ENCODE measurements at places on chromosomes 2 and 18. TPM values are rescaled to one million over a fixed set of nuclear protein-coding genes. Genes with fewer than 3 reads are reported as not detected.

GRCh38 chr2:217886720-217887309, 116.0 kb downstream of the TNS1 start:
- H3K27ac ChIP-seq = no peak overlapping the region
- peaks cover 63% of the 10 kb centered on the region for H3K36me3 ChIP-seq

GRCh38 chr2:43605079-43605655, 9.3 kb upstream of the THADA start:
- H3K36me3 ChIP-seq = no peaks in the 10 kb centered on the region
- no peaks in the 10 kb centered on the region for H3K4me1 ChIP-seq
- no peak overlapping the region for H3K4me3 ChIP-seq
- no peaks in the 10 kb centered on the region for H3K27me3 ChIP-seq
- DNase-seq = peak; percentile 39
- no peak overlapping the region for H3K27ac ChIP-seq

Gene ALPI
- not detected for total RNA-seq

- peaks cover 7% of the 10 kb centered on the region for H3K27me3 ChIP-seq
- DNase-seq = no peak
- H3K4me1 ChIP-seq = peaks cover 11% of the 10 kb centered on the region
Observed at GRCh38 chr2:96507957-96508520, 2.9 kb upstream of the NEURL3 start.

Gene TGFA
- 0.55 TPM for total RNA-seq

GRCh38 chr18:45408218-45408617, 207.1 kb upstream of the SLC14A2 start:
- peak; percentile 63 for DNase-seq
- no peaks in the 10 kb centered on the region for H3K36me3 ChIP-seq
- peaks cover 4% of the 10 kb centered on the region for H3K4me1 ChIP-seq
- no peak overlapping the region for H3K4me3 ChIP-seq
- no peaks in the 10 kb centered on the region for H3K27me3 ChIP-seq

GRCh38 chr2:9946076-9946475, 5.4 kb upstream of the GRHL1 start:
- no peak overlapping the region for H3K4me3 ChIP-seq
- H3K27ac ChIP-seq = no peak overlapping the region
- no peaks in the 10 kb centered on the region for H3K36me3 ChIP-seq
- no peak for DNase-seq
- peaks cover 12% of the 10 kb centered on the region for H3K4me1 ChIP-seq

DNA sequence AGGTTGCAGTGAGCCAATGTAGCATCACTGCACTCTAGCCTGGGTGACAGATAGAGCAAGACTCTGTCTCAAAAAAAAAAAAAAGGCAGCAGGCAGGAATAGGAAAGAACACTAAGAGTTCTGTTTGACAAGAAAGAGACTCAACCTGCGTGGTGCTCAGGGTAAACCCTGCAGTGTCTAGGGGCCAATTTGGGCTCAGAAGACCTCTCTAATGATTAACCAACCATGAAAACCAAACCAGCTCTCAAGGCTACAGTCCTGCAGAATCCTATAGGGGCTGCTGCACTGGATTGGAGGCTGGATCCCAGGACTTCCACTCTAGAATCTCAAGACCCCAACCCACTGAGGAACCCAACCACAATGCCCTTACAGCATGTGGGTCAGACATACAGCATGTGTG, 2.4 kb downstream of the TRABD2A start:
- no peak overlapping the region for H3K27ac ChIP-seq
- peaks cover 21% of the 10 kb centered on the region for H3K4me1 ChIP-seq
- H3K36me3 ChIP-seq = no peaks in the 10 kb centered on the region
- H3K27me3 ChIP-seq = peaks cover 30% of the 10 kb centered on the region
- DNase-seq = no peak

Gene KCNG3
- total RNA-seq = 0.14 TPM

DNA sequence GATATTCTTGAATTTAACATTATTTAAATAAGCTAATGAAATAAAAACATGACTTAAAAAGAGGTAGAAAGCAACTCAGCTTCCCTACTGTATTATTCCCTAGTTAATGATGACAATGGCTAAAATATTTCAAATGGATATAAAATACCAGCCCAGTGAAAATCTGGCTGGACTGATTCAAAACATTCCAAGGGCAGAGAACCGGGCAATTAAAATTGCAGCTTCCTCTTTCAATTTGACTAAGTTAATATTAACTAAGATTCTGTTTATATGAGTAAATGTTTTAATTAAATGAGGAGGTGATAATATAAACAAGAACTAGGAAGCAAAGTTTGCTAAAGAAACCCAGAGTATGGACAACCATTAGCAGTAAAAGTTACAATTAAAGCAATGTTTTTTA, 65.6 kb downstream of the RAPH1 start:
- no peak for DNase-seq
- H3K4me3 ChIP-seq = no peak overlapping the region
- H3K36me3 ChIP-seq = peaks cover 8% of the 10 kb centered on the region

GRCh38 chr2:105287692-105288091, 41.8 kb downstream of the TGFBRAP1 start:
- H3K4me1 ChIP-seq = no peaks in the 10 kb centered on the region
- H3K27ac ChIP-seq = no peak overlapping the region
- H3K4me3 ChIP-seq = no peak overlapping the region

Gene LOXL3
- 17.6 TPM for total RNA-seq

DNA sequence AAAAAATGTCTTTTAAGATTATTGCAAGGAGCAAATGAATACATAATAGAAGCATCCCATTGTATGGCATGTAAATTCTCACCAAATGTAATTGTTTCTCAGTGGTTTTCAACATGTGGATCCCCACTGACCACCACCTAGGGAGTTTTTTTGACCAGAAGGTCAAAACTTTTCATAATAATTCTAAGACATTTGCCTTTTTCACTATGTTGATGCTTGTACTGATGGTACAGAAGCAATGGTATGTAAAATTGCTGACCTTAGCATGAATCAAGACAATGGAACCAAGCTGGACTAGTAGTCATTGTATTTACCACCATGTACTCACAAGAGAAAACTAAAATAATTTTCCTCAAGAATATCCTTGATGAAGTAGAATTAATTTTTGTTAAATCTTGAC, 36.8 kb downstream of the RAB10 start:
- no peak overlapping the region for H3K27ac ChIP-seq
- H3K4me3 ChIP-seq = no peak overlapping the region
- H3K4me1 ChIP-seq = peaks cover 12% of the 10 kb centered on the region
- H3K27me3 ChIP-seq = no peaks in the 10 kb centered on the region

- no peak overlapping the region for H3K4me3 ChIP-seq
- no peaks in the 10 kb centered on the region for H3K27me3 ChIP-seq
- peaks cover 27% of the 10 kb centered on the region for H3K36me3 ChIP-seq
- peak overlapping the region; percentile 84 for H3K27ac ChIP-seq
Observed at GRCh38 chr2:33298233-33298632, 178.2 kb upstream of the RASGRP3 start.

Gene MARCO
- total RNA-seq = not detected

DNA sequence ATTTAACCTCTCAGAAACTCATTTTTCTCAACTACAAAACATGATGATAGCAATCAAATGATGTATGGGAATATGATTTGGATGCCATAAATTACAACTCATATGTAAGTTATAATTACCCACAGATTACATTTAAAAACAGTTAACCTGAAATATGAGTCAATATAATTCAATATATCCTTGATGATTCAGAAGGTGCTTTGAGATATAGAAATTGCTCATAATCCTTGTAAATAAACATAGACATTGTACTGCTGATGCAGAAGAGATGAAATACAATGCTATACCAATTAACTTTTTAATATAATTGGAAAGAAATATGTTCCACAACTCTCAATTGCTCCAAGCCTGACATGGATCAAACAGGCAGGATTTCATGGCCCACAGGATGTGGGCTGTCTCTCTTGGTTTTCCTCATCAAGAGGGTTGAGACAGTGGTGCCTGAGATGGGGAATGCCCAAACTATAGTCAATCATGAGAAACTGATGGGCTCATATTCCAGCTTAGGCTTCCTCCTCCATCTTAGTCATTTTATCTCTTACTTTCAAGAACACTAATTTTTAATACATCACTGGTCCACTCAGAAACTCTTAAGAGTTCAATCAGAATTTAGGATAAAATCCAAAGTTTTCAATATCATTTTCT, 49.4 kb downstream of the NCKAP5 start:
- DNase-seq = no peak
- H3K27ac ChIP-seq = no peak overlapping the region
- H3K4me3 ChIP-seq = no peak overlapping the region

- no peaks in the 10 kb centered on the region for H3K27me3 ChIP-seq
- no peaks in the 10 kb centered on the region for H3K36me3 ChIP-seq
- H3K4me1 ChIP-seq = peaks cover 45% of the 10 kb centered on the region
- peak overlapping the region; percentile 98 for H3K27ac ChIP-seq
- peak; percentile 97 for DNase-seq
Observed at GRCh38 chr18:3603421-3604234, 153.7 kb downstream of the TGIF1 start.

Gene CRYGC
- total RNA-seq = not detected

DNA sequence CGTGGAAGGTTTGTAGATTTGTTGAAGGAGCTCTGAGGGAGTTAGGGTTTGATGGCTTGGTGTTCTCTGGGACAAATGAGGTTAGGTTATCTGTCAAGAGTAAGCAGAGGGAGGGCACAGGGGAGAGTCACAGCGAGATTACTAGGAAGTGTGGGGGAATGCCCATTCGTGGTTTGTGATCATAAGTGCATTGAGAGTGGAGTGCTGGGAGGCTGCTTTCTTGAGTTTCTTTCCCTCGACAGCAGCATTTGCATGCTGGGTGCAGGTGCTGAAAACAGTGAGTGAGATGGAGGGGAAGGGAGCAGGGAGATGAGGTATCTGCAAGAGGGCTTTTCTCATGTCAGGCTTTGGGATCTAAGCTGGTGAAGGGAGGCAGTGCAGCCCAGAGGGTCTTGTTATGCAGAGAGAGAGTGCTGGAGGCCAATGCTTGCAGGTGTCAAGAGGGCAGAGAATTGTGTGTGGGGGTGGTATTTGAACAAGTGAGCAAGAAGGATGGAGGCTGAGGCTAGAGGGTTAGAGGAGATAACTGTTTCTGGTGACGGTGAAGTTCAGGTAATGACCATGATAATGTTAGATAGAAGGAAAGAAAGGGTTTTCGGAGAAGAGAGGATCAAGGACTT, 8.8 kb downstream of the RALB start:
- no peak overlapping the region for H3K4me3 ChIP-seq
- no peaks in the 10 kb centered on the region for H3K27me3 ChIP-seq
- no peak for DNase-seq
- no peak overlapping the region for H3K27ac ChIP-seq
- H3K4me1 ChIP-seq = peaks cover 12% of the 10 kb centered on the region

Gene KYNU
- total RNA-seq = 0.72 TPM

Gene PSD4
- 2.6 TPM for total RNA-seq

- peaks cover 7% of the 10 kb centered on the region for H3K4me1 ChIP-seq
- peaks cover 6% of the 10 kb centered on the region for H3K36me3 ChIP-seq
- no peaks in the 10 kb centered on the region for H3K27me3 ChIP-seq
- H3K4me3 ChIP-seq = no peak overlapping the region
- H3K27ac ChIP-seq = no peak overlapping the region
- DNase-seq = no peak
Observed at GRCh38 chr2:230742781-230743180, 30.1 kb downstream of the CAB39 start.

- no peaks in the 10 kb centered on the region for H3K36me3 ChIP-seq
- no peaks in the 10 kb centered on the region for H3K27me3 ChIP-seq
- H3K4me3 ChIP-seq = no peak overlapping the region
- no peak overlapping the region for H3K27ac ChIP-seq
- no peak for DNase-seq
Observed at GRCh38 chr2:194155431-194155830, 1501.6 kb upstream of the SLC39A10 start.

DNA sequence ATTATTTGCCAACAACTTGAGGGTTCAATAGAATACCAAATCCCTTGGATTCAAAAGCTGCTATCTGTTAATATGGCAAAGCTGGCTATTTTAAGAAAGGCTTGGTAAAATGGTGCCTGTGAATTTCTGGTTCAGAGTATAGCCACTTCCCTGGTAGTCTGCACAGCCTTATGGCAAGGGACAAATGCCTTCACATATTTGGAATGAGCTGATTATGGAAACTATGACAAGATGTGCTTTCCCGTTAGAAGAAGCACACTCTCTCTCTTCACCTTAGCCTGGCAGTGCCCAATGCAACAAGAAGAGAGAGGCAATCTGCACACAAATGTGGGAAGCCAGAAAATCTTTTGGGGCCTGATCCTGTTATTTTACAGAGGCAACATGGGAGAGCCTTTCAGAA, 47.5 kb upstream of the MAP3K20 start:
- H3K27ac ChIP-seq = no peak overlapping the region
- no peak for DNase-seq
- H3K36me3 ChIP-seq = no peaks in the 10 kb centered on the region
- H3K27me3 ChIP-seq = no peaks in the 10 kb centered on the region
- no peak overlapping the region for H3K4me3 ChIP-seq
- no peaks in the 10 kb centered on the region for H3K4me1 ChIP-seq

Gene GRB14
- total RNA-seq = 8.6 TPM

Gene EPB41L3
- 92.3 TPM for total RNA-seq

Gene CAVIN2
- total RNA-seq = 2.8 TPM

Gene PAIP2B
- total RNA-seq = 1.7 TPM

Gene COL4A3
- not detected for total RNA-seq

DNA sequence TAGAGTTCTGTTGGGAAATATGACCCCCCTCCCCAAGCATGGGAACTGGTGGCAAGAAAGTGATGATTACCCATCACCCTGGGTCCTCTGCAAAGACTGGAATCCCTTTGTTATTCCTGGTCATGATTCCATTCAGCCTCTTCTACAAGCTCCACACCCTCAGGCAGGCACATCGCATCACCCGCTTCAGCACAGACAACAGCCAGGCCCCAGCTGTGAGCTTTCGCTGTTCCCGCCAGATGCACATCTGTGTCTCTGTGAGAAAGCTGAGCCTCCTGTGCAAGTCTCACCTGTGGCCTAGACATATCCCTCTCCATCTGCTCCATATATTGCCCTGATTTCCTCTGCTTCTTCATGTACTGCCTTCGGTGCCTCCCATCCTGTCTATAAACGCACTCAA, 368.0 kb upstream of the RAB6C start:
- H3K27me3 ChIP-seq = no peaks in the 10 kb centered on the region
- no peak overlapping the region for H3K27ac ChIP-seq
- no peak overlapping the region for H3K4me3 ChIP-seq
- no peaks in the 10 kb centered on the region for H3K4me1 ChIP-seq
- no peaks in the 10 kb centered on the region for H3K36me3 ChIP-seq

DNA sequence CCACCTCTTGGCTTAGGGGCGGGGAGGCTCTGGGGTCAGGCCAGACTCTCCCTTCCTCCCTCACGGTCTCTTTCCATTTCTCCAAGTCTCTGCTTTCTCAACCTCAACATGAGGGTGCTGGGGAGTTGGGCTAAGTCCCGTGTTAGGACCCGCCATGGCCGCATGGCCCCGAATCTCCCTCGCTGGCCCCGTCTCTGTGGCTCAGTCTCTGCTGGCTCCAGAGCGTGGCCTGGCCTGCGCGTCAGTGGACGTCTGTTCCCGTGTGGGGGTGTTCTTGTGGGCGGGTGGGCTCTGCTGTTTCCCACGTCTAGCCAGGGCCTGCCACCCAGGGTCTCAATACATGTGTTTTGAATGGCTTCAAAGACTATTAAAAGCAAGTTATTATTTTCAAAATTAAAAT, 12.4 kb downstream of the ALLC start:
- no peaks in the 10 kb centered on the region for H3K4me1 ChIP-seq
- no peak for DNase-seq
- no peak overlapping the region for H3K4me3 ChIP-seq
- no peak overlapping the region for H3K27ac ChIP-seq
- H3K27me3 ChIP-seq = no peaks in the 10 kb centered on the region
- no peaks in the 10 kb centered on the region for H3K36me3 ChIP-seq

Measured in astrocyte (in vitro differentiated cells and primary cell).